ENCODE measurements at places on chromosomes 11 and 22. TPM values are rescaled to one million over a fixed set of nuclear protein-coding genes. Genes with fewer than 3 reads are reported as not detected.

DNA sequence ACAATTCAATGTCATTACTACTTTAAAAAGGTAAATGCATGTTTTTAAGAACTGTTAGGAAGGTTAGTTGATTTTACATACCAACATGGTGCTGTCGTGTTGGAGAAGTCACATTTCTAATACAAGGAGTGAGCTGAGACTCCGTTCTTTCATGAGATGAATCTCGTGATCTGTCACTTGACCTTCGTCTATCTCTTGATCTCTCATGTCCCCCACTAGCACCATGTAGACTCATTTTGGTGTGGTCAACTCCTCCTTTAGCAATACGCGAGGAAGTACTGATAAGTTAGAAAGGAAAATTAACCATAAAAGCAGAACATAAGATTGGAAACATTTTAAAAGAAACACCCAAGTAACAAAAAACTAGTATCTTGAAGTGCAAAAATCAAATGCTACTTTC, 41.5 kb downstream of the BTBD10 start:
- DNase-seq: no peak

- no peak for DNase-seq
Measured at GRCh38 chr11:48051217-48051830, 71.0 kb downstream of the PTPRJ start.

DNA sequence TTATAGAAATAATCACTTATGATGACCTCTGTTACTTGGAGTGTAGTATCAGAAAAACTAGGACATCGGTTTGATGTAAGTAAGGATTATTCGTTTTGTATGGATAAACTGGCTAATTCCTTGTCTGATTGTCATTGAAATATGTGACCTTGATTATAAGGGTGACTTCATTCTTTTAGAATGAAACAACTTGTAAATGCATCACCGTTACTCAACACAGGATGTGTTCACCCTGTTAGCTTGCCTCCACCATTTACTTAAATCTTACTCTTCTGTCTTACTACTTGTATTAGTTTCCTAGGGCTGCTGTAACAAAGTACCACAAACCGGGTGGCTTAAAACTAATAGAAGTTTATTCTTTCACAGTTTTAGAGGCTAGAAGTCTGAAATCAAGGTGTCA, 7.9 kb downstream of the SFI1 start:
- no peak for DNase-seq

DNA sequence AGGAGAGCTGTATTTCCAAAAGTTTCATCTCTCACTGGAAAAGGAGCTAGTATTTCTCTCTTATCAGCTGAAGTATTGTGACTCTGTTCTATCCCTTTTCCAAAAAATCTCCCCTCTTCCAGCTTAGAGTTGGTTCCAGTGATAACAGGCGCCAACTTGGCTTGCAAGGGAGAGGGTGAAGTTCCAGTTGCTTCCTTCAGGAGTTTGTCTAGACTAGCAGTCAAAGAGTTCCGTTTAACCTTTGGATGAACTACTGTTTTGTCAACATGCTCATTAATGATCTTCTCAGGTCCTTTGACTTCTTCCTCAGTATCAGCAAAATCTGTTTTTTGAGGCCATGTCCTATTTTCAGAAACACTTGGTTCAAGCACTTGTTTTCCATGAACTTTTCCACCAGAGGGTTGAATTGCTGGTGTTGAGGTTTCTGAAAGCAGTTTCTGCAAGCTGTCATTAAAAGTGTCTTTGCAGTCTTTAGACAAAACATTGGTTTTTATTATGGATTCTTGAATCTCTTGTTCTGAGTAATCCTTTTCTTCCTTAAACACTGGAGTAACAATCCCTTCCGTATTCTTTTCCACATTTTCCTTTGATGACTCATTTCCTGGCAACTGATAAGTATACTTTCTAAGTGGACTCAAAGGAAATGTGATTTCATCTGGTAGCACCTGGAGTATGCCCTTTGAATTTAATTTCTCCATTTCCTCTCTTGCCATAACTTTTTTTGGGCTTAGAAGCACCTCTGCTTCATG, 39.7 kb upstream of the CCDC89 start:
- DNase-seq: no peak

DNA sequence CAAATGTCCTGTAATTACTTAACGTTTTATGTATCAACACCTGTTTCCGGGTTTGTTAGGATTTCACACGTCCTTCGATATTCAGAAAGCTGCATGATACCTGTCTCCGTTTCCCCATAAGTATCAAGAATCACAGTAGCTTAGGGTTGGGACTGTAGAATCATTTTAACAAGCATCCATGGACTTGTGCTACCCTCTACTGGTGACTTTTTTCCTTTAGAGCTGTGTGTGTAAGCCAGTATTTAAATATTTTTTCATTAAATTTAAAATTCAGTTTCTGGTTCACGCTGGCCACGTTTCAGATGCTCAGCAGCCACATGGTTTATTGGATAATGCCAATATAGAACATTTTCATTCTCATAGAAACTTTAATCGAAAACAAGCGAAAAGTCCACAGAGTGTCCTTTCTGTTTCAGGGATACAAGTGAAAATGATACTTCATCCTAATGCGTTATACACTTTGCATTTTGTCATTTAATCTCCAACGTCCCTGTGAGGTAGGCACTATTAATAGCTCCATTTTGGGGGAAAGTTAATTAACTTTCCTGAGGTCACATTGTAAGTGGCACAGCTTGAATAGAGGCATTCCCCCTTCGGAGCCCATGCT, 61.5 kb upstream of the SLC25A18 start:
- no peak for DNase-seq

DNA sequence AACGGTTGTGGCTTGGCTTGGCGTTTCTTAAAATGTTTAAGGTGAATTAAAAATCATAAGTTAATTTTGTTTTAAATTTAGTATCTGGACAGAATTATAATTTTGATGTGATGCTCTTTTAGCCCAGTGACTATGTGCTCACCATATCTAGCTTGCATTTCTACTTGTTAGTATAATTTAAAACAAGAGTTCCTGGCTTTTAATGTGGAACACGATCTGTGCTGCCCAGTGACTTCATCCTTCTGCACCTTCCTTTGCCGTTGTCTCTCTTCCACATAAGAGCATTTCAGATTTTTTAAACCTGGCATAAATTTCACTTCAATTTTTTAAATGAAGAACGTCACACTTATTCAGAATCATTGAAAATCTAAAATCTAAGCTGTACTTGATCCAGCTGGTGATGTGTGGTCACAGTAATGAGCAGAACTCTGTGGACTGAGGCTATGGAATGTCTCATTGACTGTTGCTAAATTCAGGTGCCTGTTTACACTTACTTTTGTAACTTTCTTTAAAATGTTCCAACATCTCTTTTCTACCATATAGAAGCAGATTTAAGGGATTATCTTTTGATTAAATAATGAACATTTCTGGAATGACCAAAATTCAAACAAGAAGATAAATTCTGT, 75.4 kb upstream of the ADSL start:
- DNase-seq: no peak

DNA sequence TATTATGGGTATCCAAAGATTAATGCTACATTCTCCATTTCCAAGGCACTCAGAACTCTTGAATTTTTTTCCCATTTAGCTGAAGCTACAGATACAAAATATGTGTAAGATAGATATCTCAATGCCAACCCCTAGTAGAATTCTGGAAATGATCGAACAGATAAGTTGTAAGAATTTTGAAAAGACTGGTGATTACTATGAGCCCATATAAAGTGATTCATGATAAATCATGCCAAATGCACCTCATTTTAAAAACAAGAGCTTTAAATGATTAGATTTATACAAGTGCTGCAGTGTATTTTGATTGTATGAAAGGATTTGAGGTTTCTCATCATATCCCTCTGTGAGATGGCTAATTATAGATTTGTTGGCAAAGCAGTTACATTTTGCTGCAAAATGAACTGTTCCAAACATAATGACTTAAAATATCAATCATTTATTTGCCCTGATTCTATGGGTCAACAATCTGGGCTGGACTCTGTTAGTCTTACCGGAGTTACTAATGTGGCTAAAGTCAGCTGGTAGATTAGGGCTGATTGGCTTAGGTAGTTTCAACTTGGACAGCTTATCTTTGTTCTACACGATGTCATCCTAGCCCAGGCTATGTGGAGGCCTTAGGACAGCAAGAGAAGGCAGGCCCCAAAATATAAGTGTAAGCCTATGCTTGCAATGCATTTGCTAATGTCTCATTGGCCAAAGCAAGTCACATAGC, 3.4 kb downstream of the OR10V1 start:
- DNase-seq: no peak

DNA sequence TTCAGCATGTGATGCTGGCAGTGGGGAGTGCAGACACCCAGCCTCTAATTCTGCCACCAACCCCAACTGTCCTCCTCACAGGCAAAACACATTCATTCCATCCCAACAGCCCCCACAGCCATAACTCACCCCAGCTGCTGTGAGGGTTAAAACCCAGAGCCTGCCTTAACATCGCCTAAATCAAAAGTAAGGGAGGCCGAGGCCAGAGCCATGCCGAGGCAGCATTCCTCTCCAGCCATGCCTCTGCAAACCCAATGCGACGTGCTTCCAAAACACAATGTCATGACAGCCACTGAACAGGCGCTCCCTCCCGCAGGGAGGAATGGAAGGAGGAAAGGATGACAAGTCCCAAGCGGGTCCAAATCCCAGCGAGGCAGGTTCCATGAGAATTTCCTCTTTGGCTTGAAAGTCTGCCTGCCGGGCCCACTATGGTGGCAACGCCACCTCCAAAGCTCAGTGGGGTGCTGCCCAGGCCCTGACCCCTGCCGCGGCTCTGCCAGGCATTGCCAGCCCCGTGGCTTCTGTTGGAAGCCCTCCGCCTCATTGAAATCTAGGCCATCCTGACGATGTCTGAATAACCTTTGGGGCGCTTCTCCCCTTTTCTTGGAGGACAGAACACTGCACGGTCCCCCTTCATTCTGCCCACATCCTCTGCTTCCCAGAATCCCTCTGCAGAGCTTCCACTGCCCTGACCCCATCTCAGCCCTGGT, 472.3 kb downstream of the BRD1 start:
- DNase-seq: no peak

DNA sequence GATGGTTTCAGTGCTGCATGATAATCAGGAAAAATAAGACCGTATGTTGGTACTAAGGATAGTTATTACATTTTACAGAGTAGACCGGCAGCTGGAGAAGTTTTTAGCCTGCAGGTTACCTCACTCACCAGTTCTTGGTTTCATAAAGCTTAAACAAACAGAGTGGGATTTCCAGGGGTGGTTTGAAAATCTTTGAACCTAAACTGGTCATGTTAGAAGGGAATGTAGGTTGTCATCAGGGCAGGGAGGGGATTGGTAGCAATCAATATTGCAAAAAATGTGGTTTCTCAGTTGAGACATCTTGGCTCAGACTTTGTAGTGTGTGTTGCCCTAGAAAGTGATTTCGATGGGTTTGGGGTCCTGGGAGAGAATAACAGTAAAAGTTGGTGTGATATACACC, 17.5 kb downstream of the EXT2 start:
- DNase-seq: no peak

GRCh38 chr22:38713921-38714320, 8.2 kb downstream of the GTPBP1 start:
- no peak for DNase-seq

- DNase-seq: no peak
Measured at GRCh38 chr11:111363985-111364384, 15.1 kb downstream of the POU2AF1 start.

GRCh38 chr11:66891851-66892660, 35.2 kb downstream of the LRFN4 start:
- DNase-seq: no peak

DNA sequence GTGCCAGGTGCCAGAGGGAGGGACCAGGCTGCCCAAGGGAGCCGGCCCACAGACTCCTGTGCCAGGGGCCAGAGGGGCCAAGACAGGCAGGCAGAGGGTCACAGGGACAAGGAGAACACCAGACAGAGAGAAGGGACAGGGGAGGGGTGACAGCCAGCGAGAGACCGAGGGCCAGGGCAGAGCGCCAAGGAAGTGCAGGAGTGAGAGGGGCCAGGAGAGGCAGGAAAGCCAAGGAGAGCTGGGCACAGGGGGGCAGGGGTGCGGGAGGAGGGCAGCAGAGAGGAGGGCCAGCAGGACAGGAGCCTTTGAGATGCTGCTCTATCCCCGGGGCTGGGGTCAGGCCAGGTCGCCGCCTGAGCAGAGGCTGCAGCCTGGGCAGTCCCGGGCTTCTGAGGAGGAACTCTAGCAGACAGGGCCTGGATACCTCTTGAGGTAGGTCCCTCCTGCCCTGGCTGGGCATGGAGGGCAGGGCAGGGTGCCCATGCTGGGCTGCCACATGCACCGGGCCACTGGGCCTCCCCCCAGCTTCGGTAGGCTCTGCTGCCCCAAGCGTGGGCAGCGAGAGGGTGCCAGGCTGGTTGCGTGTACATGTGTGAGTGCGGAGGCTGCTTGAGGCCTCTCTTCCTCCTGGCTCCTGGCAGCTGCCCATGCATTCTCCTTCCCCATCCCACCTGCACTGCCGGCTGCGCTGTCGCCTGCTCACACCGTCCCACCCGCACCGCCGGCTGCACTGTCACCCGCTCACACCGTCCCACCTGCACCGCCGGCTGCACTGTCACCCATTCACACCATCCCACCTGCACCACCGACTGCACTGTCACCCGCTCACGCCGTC, 12.2 kb downstream of the LSP1 start:
- no peak for DNase-seq

DNA sequence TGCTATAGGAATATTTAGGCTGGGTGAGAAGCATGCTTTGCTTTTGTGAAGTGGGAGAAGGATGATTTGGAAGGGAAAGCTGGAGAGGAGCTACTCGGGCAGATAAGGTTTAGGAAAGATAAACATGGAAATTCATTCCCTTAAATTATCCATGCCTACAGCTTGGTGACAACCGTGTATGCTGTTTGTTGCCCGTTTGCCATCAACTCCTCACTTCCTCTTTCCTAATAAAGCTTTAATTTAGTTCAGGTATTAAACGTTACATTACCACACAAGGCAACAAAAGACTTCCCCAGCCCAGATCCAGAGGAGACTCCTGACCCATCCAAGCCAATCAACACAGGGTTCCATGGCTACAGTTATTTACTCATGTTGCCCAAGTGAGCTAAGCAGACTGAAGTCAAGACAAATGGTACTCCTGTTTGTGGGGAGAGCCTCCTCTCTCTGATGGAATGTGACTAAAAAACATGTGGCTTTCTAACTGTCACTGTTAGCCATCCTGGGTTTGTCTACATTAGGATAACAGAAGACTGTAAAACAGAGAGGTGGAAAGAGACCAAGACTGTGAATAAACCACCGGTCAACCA, 101.7 kb upstream of the GRAMD1B start:
- no peak for DNase-seq

DNA sequence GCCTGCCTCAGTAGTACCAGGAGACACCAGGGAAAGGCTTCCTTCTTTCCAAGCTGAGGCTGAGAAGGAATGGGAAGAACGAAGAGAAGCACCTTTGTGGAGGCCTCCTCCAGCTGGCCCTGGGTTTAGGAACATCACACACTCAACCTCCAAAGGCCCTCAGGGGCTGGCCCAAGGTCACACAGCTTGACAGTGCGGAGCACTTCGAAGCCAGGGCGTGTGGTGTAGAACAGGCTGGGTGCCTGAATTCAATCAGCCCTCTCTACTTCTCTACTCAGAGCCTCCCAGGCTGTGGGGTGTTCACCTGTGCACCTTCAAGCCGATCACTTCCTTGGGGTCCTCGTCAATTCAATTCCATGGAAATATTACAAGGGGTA, 727 bp upstream of the CSDC2 start:
- no peak for DNase-seq

IFITM10 gene
- 0.50 TPM for total RNA-seq

PANX2 gene
- total RNA-seq: 0.42 TPM

NTM gene
- total RNA-seq: 10.4 TPM

TRIM48 gene
- not detected for total RNA-seq

Measured in esophagus muscularis mucosa (tissue), 4 donors.